ENCODE measurements at places on chromosomes 11 and 22. TPM values are rescaled to one million over a fixed set of nuclear protein-coding genes. Genes with fewer than 3 reads are reported as not detected.

IFT27 gene
- polyA plus RNA-seq: 56.1 TPM

TTC36 gene
- 0.76 TPM for polyA plus RNA-seq

TRIM48 gene
- not detected for polyA plus RNA-seq

CBY1 gene
- polyA plus RNA-seq: 58.4 TPM

CSF2RB gene
- polyA plus RNA-seq: 2.6 TPM

APOL4 gene
- 10.7 TPM for polyA plus RNA-seq

PLAAT3 gene
- polyA plus RNA-seq: 22.2 TPM

SLC25A18 gene
- polyA plus RNA-seq: 1.9 TPM

ARHGEF17 gene
- 106 TPM for polyA plus RNA-seq

TRIM29 gene
- 2.0 TPM for polyA plus RNA-seq

DCPS gene
- 14.5 TPM for polyA plus RNA-seq

TRIM51 gene
- not detected for polyA plus RNA-seq

TMA7B gene
- 0.14 TPM for polyA plus RNA-seq

HIC2 gene
- 10.3 TPM for polyA plus RNA-seq

NPAS4 gene
- polyA plus RNA-seq: 0.30 TPM

DDX25 gene
- polyA plus RNA-seq: 5.5 TPM

FGF3 gene
- not detected for polyA plus RNA-seq

PIWIL4 gene
- polyA plus RNA-seq: 3.8 TPM

Measured in renal cortex interstitium (tissue), 15 donors.